Kasumi-1 (cell line): ENCODE measurements at places on chromosomes 16 and 17.
A peak's percentile ranks its signal among the peaks of the same experiment; 100 is the strongest.

DNA sequence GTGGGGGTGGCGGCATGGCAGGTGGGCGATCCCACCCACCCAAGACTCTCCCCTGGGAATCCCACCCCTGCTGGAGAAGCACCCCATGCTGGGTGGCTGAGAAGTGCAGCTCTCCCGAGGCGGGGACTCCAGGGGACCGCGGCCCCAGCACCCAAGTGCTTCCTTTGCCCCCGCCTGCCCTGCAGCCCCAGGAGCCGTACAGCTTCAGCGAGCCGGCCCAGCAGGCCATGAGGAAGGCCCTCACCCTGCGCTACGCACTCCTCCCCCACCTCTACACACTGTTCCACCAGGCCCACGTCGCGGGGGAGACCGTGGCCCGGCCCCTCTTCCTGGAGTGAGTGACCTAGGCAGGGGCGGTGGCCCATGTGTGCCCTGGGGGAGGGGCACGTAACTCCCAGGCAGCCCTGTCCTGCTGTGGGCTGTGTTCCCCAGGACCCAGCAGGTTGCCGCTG, 11.7 kb downstream of the GAA start:
- no peak for DNase-seq

- DNase-seq, result peak; percentile 50
Observed at GRCh38 chr16:71467810-71468209, 5.8 kb upstream of the ZNF23 start.

GRCh38 chr17:60147553-60148223, 2.1 kb upstream of the CA4 start:
- no peak for DNase-seq

DNA sequence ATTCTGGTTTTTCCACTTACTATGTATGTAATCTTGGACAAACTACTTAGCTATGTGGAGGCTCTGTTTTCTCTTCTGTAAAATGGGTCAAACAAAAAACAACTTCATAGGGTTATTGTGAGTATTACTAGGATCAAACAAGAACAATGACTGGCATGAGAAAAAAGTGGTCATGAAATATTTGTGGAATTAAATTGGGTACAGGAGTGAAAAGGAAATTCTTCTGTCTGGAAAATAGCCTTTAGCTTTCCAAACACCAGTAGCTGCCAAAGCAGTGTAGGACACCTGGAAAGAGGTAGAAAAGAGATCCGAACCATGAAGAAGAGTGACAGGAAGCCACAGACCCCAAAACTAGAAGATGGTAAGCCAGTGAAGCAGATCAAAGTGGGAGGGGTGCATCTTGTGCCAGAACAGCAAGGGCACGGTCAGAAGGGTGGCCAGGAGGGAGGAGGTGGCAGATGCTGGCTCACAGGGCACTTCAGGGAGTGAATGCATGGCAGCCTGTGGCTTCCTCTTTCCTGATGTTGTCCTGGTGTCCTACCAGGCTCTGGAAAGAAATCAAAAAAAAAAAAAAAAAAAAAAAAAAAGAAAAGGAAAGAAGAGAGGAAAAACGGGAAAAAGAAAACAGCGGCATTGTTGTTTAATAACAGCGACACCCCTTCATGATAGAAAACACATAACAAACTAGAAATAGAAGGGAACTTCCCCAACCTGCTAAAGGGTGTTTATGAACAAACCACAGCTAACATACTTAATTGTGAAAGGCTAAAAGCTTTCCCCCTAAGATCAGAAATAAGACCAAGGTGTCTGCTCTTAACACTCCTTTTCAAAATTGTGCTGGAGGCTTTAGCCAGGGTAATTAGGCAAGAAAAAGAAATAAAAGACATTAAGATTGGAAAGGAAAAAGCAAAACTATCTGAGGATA, 67.9 kb downstream of the PCTP start:
- DNase-seq, result peak; percentile 29

DNA sequence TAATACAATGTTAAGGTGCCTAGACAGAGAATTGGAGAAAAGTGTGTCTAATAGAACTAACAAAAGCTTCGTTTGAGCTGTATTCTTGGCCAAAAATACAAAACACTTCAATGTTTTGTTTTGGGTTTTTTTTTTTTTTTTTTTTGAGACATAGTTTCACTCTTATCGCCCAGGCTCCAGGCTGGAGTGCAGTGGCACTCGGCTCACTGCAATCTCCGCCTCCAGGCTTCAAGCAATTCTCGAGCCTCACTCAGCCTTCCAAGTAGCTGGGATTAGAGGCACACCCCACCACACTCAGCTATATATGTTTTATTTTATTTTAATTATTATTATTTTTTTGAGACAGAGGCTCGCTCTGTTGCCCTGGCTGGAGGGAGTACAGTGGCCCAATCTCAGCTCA, 38.3 kb upstream of the CARMIL2 start:
- no peak for DNase-seq

DNA sequence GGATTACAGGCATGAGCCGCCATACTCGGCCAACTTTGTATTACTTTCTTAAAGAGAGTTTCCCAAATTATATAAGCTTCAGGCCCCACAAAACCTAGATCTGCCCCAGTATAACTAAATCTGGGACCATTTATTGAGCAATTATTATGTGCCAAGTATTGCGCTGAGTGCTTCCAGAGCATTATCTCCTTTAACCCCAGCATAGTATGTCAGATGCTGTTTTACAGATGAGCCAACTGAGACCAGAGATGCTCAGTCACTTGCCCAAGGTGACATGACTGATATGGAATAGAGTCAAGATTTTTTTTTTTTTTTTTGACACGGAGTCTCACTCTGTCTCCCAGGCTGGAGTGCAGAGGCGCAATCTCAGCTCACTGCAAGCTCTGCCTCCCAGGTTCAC, 1.9 kb upstream of the ERBB2 start:
- no peak for DNase-seq

DNA sequence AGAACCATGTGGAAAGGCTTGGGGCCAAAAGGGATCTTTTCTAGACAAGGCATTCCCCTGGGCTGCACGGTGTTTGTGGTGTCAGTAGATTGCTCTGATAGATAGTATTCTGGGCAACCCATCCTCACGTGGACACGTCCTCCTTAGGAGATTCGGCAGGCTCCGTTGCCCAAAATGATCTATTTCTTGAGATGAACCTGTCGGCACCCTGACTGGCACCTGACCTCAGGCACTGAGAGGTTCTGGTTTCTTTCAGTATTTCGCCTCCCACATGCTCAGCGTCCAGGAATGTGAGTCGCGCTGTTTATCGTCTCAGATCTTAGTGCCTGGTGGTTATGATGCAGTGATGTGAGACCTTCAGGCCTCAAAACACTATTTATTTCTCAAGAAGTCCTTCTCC, 89.7 kb downstream of the MARCHF10 start:
- no peak for DNase-seq

DNA sequence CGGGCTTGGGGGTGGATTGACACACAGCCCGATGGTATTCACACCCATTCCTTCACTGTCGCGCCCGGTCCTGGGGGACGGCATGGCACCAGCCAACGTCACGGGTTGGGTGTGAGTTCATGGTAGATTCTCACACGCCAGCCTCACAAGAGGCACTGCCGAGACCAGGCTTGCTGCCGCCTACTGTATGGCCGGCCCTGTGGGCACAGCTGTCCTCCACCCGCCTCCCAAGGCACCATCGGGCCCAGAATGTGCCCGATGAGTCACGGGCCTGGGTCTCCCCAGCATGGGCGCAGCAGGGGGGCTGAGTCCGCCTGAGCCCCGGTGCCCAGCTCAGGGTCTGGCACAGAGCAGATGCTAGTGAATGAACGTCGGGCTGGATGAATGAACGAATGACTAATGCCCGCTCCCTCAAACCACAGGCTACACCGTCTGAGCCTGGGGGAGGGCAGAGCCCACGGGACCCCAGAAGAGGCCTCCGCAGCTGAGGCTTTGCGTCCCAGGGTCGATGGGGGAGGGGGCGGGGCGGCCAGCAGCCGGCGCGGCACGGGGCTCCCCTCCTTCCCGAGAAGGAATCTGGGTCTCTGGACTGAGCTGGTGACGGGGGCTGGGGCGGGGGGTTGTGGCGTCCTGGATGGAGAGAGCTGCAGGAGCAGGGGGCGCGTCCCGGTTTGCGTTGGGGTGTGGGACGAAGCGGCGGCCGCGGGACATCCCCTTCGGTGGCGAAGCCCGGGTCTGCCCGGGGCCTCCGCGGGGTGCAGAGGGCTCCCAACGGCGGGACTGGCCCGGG, 829 bp downstream of the PITPNM3 start:
- no peak for DNase-seq

- no peak for DNase-seq
Observed at GRCh38 chr16:79972053-79972704, 371.6 kb upstream of the MAF start.

DNA sequence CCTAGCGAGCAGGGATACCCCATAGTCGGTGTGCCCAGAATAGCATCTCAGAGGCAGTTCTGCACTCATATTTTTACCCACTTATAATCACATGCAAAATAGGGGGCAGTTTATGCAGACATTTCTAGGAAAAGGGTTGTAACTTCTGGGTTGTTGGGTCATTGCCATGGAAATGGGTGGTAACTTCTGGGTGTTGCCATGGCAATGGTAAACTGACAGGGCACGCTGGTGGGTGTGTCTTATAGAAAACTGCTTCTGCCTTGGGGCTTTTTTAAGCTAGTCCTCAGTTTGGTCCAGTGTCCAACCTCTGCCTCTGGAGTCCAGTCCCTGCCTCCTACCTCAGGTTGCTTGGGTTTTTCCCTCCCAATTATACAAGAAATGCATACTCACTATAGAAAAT, 7.4 kb upstream of the SPAG9 start:
- no peak for DNase-seq

- no peak for DNase-seq
Observed at GRCh38 chr16:380762-381011, 1.1 kb downstream of the PGAP6 start.

DNA sequence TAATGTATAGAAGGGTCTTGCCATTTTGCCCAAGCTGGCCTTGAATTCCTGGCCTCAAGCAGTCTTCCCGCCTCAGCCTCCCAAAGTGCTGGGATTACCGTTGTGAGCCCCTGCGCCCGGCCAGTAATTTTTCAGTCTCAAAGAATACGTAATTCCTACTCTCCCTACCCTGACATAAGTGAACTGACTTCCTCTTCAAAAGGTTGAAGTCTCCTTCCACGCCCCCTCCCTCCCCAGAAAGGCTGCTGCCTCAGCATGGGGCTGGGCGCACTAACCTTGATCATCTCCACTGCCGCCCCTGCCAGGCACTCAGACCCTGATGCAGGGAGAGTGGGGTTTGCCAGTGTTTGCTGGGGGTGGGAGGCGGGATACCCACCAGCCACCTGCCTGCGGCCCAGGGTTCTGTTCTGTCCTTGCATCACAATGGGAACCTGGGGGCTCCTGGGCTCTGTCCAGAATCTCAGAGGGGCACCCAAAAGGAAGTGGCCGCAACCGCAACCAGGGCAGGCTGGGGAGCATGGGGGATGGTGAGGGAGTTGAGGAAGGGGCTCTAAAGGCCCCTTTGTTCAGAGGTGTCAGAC, 27.5 kb downstream of the KIFC3 start:
- DNase-seq, result no peak

- DNase-seq, result no peak
Observed at GRCh38 chr17:49344914-49345313, 17.1 kb downstream of the ZNF652 start.

DNA sequence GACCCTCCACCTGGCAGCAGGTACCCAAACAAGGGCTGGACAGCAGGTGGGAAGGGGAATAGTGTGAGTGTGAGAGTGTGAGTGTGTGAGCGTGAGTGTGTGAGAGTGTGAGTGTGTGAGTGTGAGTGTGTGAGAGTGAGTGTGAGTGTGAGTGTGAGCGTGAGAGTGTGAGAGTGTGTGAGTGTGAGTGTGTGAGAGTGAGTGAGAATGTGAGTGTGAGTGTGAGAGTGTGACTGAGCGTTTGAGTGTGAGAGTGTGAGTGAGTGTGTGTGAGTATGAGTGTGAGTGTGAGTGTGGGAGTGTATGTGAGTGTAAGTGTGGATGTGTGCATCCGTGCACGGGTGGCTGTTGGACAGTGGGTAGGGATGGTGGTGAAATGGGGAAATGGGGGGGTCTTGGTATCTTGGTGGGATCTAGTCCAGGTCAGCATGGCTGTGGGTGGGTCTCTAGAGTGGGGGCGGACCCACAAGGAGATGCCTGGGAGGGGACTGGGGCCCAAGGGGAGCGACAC, 408 bp downstream of the ADGRG1 start:
- no peak for DNase-seq

GRCh38 chr17:48392857-48393256, 37.2 kb downstream of the SKAP1 start:
- no peak for DNase-seq

DNA sequence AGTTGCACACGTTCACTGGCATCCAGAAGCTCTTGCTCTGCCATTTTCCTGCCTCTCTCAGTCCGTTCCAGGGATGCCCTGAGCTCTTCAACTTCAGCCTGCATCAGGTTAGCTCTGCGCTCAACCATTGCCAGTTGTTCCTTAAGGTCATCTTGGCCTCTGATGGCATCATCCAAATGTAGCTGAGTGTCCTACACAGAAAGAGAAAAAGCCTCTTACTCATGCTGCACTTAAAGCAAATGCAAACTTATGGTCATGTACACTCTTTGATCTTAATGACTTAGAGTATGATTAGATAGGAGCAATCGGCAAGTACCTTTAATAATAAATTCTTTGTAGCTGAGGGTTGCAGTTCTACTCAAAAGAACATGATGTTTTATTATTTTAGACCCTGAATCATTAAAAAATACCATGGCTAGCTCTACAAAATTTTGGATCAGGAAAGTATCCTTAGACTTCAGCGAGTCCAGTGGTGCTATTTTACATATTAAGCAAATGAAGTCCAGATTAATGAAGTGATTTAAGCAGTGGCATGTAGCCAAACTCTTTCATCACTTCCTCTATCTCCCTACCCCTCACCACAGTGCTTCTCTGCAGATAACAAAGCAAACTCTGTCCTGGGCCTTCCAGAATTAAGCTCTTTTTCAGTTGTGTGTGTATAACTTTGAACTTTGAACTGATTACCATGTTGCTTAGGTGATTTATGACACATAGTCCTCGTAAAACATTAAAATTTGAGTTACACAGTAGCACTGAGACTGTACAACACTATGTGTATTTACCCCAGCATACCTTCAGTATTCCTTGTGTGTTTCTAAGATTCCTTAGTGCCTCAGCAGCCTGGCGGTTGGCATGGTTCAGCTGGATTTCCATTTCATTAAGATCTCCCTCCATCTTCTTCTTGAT, 22.1 kb downstream of the MYH4 start:
- no peak for DNase-seq

GRCh38 chr16:66661210-66661560, 35.4 kb downstream of the CMTM4 start:
- DNase-seq, result no peak

DNA sequence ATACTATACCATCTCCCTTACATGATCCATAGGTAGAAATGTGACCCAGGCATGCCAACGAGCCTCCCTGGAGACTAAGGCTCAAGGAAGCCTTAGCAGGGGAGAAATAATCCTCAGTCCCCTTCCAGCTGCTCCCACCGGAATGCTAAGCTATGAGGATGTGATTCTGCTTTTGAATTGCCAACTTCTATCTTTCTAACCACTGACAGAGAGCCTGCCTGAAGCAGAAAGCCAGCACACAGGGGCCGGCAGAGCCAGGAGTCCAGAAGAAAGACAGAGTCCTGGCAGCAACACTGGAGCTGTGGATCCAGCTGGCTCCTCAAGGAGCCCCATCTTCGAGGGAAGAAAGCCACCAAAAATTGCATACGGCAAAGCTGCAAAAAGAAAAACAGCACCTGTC, 579.6 kb upstream of the CDH5 start:
- DNase-seq, result no peak
